ENCODE measurements at places on chromosomes 2 and 18. TPM values are rescaled to one million over a fixed set of nuclear protein-coding genes. Genes with fewer than 3 reads are reported as not detected.
A peak's percentile ranks its signal among the peaks of the same experiment; 100 is the strongest.

The KYNU gene
- polyA plus RNA-seq = 1.7 TPM

The GCG gene
- polyA plus RNA-seq = not detected

The TGFA gene
- 0.06 TPM for polyA plus RNA-seq

The FNDC4 gene
- 15.2 TPM for polyA plus RNA-seq

The EGR4 gene
- polyA plus RNA-seq = not detected

The GREB1L gene
- 0.11 TPM for polyA plus RNA-seq

GRCh38 chr2:163062524-163062923, 224.0 kb upstream of the KCNH7 start:
- no peak for DNase-seq

- peak; percentile 27 for DNase-seq
These were observed 28.7 kb upstream of the SLC8A1 start for GRCh38 chr2:40480596-40480995.

DNA sequence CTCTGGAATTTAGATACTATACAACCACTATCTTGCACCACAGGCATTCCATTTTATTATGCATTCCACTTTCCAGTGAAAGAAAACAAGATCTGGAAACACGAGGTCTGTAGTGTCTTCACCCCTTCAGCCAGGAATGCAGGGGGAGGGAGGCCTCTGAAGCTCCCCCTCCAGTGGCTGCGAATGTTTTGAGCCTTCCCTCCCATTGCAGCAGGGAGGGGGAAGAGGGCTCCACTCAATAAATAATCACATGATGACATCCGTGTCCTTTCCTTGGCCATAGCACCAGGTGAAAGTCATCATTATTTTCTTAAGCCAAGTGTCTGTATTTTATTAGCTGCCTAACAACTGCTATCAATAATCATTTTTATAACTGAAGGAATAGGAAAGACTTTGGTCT, 38.6 kb downstream of the ALPK2 start:
- DNase-seq = no peak

DNA sequence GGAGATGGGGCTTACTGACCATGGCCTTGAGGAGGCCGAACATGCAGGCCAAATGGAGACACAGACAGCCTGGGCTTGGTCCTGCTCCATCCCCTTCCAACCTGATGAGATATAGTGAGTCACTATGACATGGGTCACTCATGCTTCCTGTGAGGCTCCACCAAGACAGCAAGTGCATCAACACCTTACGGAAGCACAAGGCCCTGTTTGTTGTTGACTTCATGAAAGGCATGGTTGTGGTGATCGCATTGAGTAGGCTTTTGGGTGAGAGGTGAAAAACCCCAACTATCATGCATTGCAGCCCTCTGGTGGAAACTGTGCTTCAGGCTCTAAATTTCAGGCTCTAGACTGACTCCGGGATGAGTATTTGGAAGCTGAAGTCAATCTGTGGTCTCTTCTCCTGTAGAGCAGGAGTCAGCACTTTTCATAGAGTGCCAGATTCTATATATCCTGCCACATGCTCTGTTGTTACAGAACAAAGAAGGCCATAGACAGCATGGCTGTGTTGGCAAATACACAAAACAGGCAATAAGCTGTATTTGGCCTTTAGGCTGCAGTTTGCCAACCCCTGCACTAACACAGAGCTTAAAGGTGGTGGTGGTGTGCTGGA, 10.1 kb downstream of the IL37 start:
- peak; percentile 36 for DNase-seq

DNA sequence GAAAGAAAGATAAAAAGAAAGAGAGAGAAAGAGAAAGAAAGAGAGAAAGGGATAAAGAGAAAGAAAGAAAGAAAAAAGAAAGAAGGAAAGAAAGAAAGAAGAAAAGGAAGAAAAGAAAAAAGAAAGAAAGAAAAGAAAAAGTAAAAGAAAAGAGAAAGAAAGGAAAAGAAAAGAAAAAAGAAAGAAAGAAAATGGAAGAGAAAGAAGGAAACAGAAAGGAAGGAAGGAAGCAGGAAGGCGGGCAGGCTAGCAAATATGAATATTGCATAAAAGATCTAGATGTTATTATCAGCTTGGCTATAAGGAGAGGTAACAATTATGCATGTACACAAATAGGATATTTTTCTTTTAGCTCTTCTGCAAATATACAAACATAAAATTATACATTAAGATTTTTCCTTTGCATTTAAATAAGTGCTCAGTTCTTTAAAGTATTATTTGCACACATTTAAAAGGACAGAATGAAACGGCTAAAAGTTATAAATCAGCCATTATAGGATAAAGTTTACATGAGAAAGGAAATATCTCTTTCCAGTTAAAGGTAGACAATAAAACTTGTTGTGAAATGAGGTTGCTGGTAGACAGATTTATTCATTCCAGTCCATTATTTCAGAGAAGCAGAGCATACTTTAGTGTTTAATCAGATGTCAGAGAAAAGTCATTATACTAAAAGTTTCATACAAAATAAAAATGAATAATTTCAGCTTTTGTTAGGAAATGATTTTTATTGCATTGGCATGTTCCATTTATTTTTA, 511.4 kb downstream of the KCNJ3 start:
- DNase-seq = peak; percentile 4

DNA sequence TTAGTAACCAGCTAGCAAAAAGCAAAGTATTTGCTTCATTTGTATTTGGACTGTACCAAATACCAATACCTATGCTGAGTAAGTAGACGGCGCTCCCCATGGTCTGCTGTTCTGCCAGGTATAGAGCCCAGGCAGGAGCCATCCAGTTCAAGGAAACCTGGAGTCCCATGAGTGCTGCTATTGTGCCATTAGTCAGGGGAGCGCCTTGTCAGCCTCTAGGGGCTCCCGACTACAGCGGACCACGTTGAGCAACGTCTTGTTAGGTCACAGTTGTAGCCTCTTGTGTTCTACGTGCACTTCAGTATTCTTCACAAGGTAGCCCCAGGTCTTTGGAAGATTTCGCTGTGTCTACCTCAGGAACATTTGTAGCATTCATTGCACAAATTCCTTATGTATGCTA, 21.6 kb upstream of the SLC9A2 start:
- DNase-seq = no peak

GRCh38 chr2:8496079-8496478, 185.8 kb upstream of the ID2 start:
- no peak for DNase-seq

GRCh38 chr2:113113807-113114206, 13.6 kb upstream of the IL1RN start:
- no peak for DNase-seq

DNA sequence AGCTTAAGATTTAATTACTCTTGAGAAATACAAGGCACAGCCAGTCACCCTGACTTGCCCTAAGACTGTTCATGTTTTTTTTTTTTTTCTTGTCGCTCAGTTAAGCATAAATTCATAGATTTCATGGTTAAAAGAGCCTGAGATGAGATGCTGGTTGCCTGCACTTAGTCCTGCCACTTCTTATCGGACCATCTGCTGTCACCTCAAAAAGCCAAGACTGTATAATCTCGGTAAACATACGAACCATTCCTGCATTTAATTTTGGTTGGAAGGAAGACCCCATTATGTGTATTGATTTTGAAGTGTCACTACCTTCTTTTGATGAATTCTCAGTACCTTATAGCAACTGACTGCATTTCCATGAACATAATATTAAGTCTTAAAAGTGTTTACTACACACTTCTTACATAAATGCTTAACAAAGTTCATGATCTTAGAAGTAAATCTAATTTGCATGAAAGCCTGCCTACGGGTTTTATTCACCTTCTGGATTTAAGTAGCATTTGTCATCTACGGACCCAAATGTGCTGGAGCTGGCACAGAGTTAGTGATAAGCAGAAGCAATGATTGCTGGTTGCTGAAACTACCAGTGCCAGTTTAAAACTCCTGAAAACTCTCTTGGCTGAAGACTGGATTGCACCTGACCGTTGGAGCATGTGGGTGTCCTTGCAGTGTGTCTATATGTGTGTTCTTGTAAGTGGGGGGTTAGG, 843.4 kb downstream of the TMEM182 start:
- DNase-seq = no peak

DNA sequence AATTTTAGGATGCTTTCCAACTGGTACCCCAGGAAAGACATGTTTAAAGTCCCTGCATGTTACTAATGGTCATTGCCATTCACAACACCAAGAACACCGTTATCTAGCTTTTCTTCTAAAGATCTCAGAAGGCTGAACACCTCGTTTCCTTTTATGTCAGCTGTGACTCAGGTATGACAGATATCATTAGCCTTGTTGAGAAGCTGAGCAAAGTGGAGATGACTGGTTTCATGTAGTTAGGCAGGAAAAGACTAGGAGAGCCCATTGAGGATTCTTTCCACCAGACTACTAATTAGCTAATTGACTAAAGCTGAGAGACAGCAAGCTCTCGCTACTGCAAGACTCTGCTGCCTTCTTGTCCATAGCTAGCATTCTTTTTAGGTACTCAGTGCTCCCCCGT, 32.0 kb upstream of the ARL5A start:
- no peak for DNase-seq

GRCh38 chr2:33497221-33497650, 20.8 kb downstream of the RASGRP3 start:
- DNase-seq = peak; percentile 88

- DNase-seq = no peak
These were observed 282.7 kb upstream of the MAP2 start for GRCh38 chr2:209141142-209141541.

GRCh38 chr2:173161040-173161439, 85.4 kb downstream of the MAP3K20 start:
- no peak for DNase-seq

DNA sequence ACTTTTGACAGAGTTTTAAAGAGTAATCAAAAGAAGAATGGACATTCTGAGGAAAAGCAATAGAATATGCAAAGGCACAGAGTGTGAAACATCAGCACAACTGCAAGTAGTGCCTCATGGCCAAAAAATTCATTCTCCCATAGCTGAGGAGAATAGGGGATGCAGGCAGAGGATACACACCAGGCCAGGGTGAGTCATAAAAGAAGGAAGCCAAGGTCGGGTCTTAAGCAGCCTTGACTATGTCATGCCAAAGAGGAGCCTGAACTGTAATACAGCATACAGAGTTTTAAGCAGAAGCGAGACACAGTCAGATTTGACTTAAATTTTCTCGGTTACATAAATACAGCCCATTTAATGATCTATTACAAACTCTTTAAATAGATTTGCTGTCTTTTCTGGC, 165.0 kb downstream of the LNPK start:
- DNase-seq = peak; percentile 96

- no peak for DNase-seq
These were observed 232.3 kb downstream of the DCC start for GRCh38 chr18:52572036-52573000.

GRCh38 chr2:42125841-42126594, 43.1 kb upstream of the EML4 start:
- peak; percentile 66 for DNase-seq

- DNase-seq = no peak
These were observed 197.6 kb downstream of the NDUFA10 start for GRCh38 chr2:239827523-239827890.

DNA sequence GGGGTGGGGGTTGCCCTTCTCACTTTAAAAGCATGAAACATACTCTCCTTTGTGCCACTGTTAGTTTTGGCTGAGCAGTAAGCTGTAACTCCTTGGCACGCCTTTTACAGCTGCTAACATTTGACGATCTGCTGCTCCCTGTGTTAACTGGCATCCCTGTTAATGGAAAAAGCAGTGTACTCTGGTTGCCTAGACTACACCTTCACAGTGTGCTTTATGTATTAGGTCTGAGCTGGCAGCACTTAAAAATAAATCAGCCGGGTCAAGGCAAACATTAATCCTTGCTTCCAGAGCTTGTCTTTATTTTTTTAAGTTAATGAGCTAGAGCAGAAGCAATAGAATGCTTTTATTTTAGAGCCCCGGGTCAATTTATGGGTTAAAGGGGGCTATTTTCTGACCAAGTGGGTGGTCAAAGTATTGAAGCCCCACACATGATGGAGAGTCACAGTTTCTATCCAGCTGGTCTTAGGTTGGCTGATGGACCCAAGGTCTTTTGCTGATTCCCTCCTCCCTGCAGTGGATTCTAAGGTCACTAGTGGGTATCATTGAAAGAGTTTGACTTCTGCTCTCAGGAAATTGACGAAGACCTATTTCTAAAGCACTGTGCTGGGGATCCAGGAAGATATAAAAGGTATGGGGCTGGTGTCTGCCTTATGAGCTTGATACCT, 54.5 kb downstream of the CFAP221 start:
- no peak for DNase-seq

DNA sequence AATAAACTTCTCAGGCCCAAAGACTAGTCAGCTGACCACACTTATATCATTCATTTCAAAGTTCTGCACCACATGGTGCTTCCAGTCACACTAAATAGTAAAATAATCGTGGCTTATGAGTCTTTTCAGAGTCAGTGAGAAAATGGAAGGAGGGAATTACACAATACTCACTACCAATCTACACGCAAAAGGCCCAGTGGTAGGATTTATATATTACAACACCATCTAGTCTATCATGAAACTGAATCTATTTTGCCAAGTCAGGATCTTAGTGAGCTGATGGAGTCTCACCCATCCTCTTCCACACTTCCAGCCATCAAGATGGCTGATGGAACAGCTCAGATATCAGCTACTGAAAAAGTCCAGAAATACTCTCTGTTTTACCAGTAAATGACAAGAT, 21.9 kb downstream of the INO80D start:
- peak; percentile 9 for DNase-seq

DNA sequence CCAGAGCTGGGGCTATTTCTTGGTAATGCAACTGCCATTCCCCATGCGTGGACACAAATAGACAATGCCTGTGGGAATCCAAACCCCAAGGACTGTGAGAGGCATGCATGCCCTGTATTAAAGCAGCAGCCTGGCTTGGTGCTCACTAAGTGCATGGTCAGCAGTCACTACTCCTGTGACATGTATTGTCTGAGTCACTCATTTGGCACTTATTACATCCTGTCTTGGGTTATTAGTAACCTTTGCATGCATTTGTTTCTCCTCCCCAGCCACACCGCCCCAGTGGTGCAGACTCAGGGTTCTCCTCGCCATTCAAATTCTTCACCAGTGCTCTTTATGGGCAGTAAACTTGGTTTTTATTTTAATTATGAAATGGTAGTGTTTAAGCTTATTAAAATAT, 30.2 kb downstream of the PRKCE start:
- peak; percentile 81 for DNase-seq

DNA sequence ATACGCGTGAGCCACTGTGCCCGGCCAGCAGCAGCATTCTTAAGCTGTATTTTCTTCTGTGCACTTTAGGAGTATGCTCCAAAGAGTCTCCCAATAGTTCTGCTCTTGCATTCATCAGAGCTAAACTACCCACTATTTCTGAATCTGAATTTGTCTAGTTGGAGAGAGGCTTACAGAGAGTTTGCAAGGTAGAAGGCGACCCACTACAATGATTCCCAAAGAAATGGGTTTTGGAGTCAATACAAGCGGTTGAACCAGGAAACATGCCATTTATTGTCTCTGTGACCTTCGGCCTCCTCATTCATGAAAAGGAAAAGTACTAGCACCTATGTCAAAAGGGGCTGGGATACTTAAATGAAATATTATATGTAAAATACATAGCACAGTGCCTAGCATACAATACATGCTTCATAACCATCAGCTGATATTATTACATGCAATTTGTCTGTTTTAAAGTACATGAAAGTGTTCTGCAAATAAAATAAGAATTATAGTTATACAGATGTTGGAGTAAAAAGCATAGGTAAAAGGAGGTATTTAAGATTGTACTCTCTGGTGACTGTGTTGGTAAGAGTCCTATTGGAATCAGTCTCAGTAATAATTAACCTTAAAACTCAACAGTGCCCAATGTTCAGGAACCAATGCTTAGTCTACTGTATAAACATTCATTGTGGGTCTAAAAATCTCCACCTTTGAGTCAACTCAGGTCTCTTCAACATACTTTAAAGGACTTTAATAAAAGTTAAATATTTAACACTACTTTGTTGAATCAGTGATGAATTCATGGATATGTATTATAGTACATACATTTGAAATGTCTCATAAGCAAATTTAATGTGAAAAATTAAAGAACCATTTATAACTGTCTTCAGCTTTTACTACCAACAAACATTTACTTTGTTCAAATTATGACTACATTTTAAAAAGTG, 89.8 kb upstream of the GRB14 start:
- no peak for DNase-seq

Measured in fibroblast of lung (primary cell).